CD4-positive, alpha-beta T cell treated with Interleukin-17A for 1 hour (primary cell): ENCODE measurements at places on chromosomes 7 and 10.

DNA sequence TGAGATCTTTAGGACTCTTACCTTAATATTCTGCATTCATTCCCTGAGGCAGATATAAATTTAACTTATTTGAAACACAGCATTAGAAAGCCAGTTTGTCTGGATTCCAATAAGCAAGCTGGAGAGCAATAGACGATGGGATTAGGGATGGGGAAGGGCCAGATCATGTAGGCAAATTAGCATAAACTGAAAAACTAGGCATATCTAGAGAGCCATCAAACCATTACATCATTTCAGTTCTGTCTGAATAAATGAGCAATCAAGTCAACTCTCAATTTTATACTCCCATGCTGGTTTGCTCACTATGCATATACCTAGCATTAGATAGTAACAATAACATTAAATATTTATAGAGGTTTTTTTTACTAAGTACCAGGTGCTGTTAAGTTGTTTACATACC lies 583.6 kb upstream of the LRRN3 start:
- DNase-seq, result no peak

DNA sequence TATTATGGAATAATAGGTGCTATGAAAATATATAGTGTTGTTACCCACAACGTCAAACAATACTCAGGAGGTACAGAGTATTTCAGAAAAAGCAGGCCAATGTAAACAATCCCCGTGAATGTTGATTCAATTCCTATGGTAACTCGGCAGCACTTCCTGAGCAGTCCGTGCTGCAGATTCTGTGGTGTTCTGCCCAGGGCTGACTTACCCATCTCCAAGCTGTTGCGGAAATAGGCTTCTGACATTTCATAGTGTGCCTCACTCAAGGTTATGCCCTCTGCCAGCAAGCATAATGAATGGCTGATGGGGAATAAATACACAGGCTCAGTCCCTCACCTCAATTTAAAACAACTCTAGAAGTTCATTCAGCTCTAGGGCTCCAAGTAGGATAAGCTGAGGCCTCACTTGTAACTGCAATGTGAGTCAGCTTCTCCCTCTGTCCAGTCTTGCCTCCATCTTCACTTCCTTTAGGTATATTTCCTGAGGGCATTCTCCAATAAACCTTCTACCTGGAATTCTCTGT lies 177.6 kb downstream of the GNAI1 start:
- DNase-seq, result peak; percentile 5

- no peak for DNase-seq
These were observed 4.3 kb downstream of the SNX8 start for GRCh38 chr7:2309889-2310331.

GRCh38 chr10:97490592-97490991 lies 7.6 kb downstream of the MMS19 start:
- DNase-seq, result no peak

DNA sequence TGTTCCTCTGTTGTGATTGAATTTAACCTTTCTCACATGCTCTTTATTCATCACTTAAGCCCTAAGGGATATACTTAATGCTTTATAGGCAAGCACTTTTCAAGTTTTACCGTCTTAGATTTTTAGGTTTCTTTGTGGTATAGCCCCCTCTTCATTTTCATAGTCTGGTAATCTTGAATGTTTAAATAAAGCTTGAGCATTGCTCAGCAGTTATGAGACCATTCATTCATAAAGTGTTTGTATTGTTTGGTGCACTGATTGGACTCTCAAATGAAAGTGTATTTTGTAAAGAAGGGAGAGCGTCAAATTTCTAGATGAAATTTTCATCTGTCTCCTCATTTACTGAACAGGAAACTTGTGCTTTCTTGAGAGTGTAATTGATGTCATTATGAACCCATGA lies 25.2 kb downstream of the TASOR2 start:
- no peak for DNase-seq

- DNase-seq, result no peak
These were observed 87.9 kb downstream of the ZNF467 start for GRCh38 chr7:149685455-149685854.

DNA sequence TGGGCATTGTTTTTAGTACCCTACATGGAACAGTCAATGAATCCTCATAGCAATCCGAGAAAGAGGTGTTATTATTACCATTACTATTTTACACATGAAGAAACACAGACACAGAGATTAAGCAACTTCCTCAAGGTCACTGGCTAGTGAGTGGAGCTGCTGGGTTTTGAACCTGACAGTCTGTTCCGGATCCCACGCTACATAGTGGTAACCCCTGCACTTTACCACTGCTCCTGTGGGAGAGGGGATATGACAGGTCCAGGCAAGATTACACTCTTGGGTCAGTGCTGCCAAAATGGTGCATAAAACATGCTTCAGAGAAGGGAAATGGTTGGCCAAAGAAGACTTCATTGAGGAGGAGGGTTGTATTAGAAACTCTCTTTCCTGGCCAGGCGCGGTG lies 185.7 kb downstream of the XPNPEP1 start:
- DNase-seq, result no peak

DNA sequence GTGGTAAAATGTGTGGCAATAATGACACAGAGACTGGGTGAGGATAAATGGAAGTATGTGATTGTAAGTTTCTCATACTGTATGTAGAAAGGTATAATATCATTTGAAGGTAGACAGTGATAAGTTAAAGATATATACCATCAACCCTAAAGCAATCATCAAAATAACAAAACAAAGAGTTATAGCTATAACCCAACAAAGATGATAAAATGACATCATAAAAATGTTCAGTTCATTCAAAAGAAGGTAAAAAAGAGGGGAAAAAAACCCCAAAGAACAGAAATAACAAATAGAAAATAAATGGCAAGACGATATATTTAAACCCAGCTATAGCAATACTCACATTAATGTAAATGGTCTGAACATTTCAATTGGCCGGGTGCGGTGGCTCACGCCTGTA lies 17.4 kb upstream of the TCF7L2 start:
- DNase-seq, result no peak

DNA sequence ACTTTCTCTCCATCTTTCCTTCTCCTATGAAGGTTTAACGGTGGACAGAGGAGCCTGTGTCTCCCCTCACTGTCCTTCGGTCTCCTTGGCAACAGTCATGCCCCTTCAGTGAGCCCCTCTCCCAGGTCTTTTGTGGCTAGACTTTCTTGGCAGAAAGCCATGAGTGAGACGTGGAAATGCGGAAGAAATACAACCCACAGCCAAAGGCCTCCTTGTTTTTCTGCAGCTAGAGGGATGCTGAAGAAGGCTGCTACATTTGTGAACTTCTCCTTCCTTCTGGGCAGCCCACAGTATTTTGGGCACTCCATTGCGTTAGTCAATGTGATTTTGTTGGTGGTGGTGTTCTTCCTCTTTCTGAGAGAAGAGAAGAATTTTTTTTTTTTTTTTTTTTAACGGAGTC lies 333.7 kb upstream of the PODXL start:
- DNase-seq, result peak; percentile 2

- no peak for DNase-seq
These were observed 61.3 kb upstream of the CAV2 start for GRCh38 chr7:116438267-116438666.

DNA sequence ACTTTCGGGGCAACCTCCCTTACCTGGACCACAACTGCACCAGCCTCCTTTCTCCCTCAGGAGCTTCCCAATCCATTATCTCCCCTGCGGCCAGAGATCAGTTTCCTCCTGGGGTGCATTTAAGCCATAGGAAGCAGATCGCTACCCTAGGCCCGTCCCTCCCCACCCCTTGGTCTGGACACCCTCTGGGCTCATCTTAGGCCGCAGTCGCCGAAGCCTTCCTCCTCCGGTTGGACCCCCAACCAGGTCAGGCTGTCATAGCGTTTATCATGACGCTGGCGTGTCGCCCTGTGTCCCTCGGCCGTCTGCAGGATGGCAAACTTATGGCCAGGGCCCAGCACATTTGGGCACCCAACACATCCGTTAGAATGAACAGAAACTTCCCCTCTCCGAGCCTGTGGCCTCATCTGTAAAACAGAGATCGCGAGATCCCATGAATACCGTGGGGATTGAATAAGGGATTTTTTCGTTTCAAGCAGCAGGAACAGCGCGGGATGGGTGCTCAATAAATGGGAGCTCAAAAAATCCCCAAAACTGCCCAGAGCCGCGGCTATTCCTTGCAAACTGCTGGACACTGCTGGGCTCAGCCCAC lies 669 bp upstream of the AP5Z1 start:
- DNase-seq, result no peak

- no peak for DNase-seq
These were observed 180.3 kb upstream of the MYO3A start for GRCh38 chr10:25753776-25754175.

DNA sequence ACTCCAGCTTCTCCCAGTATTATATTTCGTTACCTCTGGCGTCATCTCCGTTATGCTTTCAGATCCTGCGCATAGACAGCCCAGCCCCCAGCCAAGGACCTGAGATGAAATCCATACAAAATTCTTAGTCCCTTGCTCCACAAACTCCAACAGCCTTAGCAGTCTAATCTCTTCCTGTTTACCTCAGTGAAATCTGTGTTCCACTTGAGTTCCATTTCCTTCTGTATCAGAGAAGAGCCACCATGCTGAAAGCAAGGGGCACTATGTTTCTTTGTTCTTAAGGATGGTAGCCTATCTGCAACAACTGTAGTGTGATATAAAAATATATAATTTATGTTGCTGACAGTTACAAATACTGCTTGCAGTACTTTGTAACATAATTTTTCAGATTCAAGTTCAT lies 59.8 kb downstream of the PTEN start:
- DNase-seq, result no peak

DNA sequence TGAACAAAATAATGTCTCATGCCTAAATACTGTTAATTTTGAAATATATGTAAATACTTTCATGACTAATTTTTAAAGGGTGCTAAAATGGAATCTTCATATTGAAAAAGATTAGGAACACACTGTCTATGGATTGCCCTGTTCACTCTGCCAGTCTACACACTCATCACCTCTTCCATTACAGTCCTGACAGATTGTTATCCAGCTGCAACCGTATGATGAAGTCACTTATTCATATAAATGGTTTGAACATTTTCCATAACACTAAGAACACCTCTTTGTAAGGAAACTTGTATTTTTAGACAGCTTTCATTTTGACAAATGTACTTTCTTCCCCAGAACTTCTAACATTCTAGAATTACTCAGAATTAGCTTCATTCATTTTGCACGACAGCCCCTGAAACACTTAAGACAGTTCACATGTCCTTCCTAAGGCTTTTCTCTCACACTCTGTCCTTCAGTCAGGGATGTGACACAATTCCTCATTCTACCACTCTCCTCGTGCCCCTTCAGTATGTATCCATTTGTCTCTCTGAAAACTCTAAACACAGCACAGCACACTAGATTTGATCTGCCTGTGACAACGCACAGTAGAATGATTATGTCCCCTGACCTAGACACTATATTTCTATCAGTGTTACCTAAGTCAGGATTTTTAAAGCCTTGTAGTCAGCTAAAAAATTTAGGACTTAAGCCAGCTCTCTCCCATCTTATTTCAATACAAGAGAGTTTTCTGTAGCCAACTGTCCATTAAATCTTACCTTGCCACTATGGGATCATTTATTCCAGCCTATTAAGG lies 71.9 kb downstream of the ORC5 start:
- no peak for DNase-seq

DNA sequence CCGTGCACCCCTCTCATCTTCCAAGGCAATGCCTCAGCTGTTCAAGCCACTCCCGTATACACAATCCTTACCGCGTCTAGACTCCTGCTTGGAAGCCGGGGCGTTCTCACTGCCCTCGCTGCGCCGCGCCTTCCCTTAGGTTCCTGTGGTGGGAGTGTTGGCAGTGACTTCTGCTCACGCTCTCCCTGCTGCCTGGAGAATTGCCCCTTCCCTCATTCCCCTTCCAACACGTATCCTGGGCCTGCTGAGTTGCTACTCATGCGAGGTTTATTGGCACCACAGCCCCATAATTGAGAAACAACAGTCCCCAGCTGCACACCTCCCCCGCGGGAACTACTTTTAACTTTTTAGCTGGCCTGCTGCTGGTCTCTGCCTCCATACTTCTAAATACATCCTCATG lies 31.9 kb downstream of the RBM17 start:
- DNase-seq, result no peak

- DNase-seq, result no peak
These were observed 5.1 kb upstream of the WNT16 start for GRCh38 chr7:121323515-121324302.
